Esophagus muscularis mucosa (tissue), 4 donors: ENCODE measurements at places on chromosomes 2 and 18. TPM values are rescaled to one million over a fixed set of nuclear protein-coding genes. Genes with fewer than 3 reads are reported as not detected.

DNA sequence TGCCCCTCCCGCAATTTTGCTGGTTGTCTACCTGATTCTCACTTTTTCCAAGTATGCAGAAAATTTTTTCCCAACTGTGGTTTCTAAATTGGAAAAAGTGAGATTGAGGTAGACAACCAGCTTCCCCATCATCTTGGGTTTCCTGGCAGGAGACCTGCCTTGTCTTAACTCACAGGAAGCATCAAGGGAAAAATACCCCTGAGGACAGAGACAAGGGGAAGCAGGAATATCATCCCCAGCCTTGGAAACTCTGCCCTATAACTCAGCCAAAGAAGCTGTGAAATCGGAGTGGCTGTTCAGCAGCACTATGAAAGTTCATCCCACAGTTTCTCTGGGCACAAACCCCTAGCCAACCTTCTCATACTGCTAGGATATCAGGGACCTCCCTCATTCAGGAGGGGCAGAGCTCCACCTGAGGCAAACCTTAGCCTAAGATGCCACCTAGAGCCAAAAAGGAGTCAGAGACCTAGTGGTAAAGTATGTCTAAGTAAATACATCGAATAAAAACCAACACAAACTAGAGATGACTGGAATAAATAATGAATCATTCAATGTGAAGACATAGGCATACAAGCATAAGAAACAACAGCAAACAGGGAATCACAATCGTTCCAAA lies 68.2 kb downstream of the ZSWIM2 start:
- no peaks in the 10 kb centered on the region for H3K36me3 ChIP-seq
- H3K27ac ChIP-seq = no peak overlapping the region
- no peaks in the 10 kb centered on the region for H3K4me1 ChIP-seq
- DNase-seq = no peak
- no peaks in the 10 kb centered on the region for H3K27me3 ChIP-seq
- H3K4me3 ChIP-seq = no peak overlapping the region

- no peaks in the 10 kb centered on the region for H3K36me3 ChIP-seq
- no peaks in the 10 kb centered on the region for H3K27me3 ChIP-seq
- H3K4me1 ChIP-seq = no peaks in the 10 kb centered on the region
- H3K4me3 ChIP-seq = no peak overlapping the region
- no peak overlapping the region for H3K27ac ChIP-seq
Observed at GRCh38 chr2:75180476-75180875, 18.8 kb downstream of the TACR1 start.

DNA sequence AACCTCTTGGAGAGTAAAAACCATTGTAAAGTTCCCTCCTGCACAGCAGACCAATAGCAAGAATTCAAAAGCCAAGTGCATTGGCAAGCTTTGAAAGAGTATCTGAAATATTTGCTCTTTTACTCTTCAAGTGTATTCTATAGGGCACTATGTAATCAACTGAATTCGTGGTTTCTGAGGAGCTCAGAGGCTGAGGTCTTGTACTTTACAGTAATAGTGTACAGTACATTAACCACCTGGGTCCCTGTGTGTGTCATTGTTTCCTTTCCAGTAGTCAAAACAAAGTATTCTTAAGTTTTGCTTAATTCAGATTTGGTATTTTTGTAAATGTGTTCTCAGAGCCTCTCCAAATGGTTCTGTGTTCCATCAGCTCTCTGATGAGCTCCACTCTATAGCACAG lies 769.7 kb downstream of the LRRTM4 start:
- H3K27ac ChIP-seq = no peak overlapping the region
- DNase-seq = no peak
- H3K4me3 ChIP-seq = no peak overlapping the region
- no peaks in the 10 kb centered on the region for H3K36me3 ChIP-seq

DNA sequence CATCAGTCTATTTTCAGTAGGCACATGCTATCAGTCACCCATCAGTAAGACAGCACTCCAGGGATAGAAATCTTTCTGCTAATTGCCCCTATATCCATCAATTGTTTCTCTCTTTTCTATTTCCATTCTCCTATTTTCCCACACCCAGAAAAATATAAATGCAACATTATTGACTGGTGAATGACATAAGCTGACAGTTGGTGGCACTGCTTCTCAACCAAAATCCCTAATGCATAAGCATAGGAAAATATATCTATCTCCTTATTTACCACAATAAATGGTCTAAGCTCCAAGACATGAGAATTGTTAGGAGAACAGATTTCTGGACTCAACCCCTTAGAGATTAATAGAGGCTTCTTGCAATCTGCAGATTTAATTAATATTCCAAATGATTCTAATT lies 64.0 kb upstream of the REG3A start:
- no peaks in the 10 kb centered on the region for H3K36me3 ChIP-seq
- no peaks in the 10 kb centered on the region for H3K4me1 ChIP-seq
- no peak overlapping the region for H3K27ac ChIP-seq

DNA sequence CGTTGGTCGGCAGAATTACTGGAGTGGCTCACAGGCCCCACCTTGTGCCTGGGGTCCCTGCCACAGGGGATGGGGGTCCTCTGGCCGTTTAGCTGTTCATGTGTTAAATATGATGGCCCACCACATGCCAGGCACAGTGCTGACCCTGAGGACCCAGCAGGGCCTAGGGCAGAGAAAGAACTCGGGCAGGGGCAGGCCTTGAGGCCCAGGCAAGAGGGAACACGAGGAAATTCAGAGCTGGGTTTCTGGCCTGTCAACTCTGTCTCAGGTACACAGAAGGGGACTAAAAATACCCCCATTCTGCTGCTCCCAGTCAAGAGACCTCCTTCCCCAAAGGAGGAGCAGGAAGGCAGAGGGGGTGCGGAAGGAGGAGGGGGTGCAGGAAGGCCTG lies 66.2 kb downstream of the DNMT3A start:
- H3K4me1 ChIP-seq = peaks cover 72% of the 10 kb centered on the region
- no peak overlapping the region for H3K4me3 ChIP-seq
- peak overlapping the region; percentile 80 for H3K27ac ChIP-seq
- no peaks in the 10 kb centered on the region for H3K36me3 ChIP-seq
- no peak for DNase-seq

- no peak for DNase-seq
- no peaks in the 10 kb centered on the region for H3K4me1 ChIP-seq
- H3K4me3 ChIP-seq = no peak overlapping the region
- H3K36me3 ChIP-seq = no peaks in the 10 kb centered on the region
Observed at GRCh38 chr2:172545408-172546075, 10.3 kb upstream of the PDK1 start.

DNA sequence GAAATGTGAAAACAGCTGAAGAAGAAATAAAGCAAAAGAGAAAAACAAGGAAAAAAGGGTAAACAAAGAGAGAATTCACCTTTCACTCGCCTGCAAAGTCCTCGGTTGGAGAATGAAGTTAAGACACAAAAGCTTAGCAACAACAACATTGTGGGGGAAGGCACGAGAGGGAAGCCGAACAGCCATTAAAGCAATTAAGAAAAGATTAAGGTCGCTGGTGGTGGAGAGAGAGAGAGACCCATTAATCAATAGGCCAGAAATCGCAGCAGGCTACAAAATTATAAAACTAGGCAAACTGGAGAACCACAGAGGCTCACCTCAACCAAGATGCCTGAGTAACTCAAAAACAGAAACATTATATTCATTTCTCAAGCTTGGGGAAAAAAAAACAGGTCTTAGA lies 120.0 kb upstream of the SIX3 start:
- no peak for DNase-seq
- no peak overlapping the region for H3K4me3 ChIP-seq
- no peaks in the 10 kb centered on the region for H3K27me3 ChIP-seq
- no peak overlapping the region for H3K27ac ChIP-seq

- H3K4me3 ChIP-seq = no peak overlapping the region
- H3K4me1 ChIP-seq = no peaks in the 10 kb centered on the region
- H3K27me3 ChIP-seq = no peaks in the 10 kb centered on the region
- no peak for DNase-seq
- H3K36me3 ChIP-seq = no peaks in the 10 kb centered on the region
Observed at GRCh38 chr18:57095884-57096283, 51.0 kb upstream of the BOD1L2 start.

Gene ACMSD
- not detected for total RNA-seq

Gene SKOR2
- total RNA-seq = not detected

Gene SLC11A1
- total RNA-seq = 32.0 TPM
